Progenitor cell of endocrine pancreas (in vitro differentiated cells): ENCODE measurements at places on chromosomes 2 and 18.
A peak's percentile ranks its signal among the peaks of the same experiment; 100 is the strongest.

DNA sequence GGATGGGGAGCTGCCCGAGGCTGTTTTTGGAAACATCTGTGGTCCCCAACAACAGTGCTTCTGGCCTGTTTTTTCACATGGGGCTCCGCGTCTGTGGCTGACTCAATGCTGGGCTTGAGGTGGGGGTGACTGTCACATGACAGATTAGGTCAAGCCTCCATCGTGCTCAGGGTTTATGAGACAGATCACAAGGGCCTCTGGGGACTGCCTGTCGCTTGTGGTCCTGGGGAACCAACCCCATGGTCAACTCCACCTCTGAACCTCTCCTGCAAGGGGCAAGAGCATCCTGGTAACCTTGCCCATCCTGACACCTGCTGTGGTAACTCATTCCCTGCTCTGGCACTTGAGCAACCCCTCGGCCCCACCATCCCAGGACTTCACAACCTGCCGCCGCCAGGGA lies 47.6 kb upstream of the SH3RF3 start:
- no peaks in the 10 kb centered on the region for H3K4me1 ChIP-seq
- no peak overlapping the region for H3K27ac ChIP-seq
- no peaks in the 10 kb centered on the region for H3K36me3 ChIP-seq
- peaks cover 21% of the 10 kb centered on the region for H3K27me3 ChIP-seq

DNA sequence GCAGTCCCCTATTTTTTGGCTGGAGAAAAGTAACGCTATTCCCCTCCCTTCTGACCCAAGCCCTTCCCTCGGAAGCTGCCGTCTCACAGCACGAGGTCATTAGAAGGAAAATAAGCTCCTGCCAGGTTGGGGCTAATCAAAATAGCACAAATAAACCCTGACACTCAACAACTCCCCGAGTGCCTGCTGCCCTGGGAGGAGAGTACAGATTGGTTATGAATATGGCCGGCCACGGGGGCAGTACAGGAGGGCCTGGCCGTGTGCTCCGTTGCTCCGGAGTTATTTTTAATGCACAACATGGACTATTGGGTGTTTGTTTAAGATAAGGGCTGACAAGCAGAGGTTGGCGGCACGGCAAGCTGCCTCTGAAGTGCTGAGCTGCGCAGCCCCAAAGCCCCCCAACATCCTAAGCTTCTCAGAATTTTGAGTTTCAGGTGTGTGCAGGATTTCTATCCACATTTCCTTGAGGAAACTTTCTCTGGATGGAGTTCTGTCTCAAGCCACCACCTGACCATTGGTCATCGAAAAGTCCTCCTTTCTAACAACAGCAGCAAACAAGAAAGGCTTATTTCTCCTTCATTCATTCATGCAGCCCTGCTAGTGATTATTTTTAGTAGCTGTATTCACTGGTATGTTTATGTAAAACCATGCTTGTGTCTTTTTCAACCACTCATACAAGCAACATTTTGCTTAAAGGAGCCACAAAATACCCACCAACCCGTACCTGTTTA lies 58.7 kb downstream of the PAX3 start:
- no peak for DNase-seq
- peaks cover 96% of the 10 kb centered on the region for H3K27me3 ChIP-seq
- peaks cover 19% of the 10 kb centered on the region for H3K4me1 ChIP-seq
- H3K27ac ChIP-seq: no peak overlapping the region

DNA sequence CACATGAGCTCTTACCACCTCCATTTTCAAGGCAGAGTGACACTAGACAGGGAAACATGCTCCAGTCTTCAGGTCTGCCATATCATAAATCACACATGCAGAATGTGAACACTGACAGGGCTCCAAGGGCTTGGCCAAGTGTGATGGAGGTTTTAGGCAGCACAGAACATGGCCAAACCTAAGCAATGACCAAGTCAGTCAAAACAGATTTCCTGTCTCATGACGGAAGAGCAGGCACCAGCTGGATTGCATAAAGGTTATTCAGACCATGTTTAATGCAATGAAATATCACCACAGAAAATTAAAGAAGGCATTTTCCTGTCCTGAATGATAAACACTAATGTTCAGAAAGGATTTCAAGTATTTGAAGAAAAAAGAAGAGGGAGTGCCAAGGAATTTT lies 72.5 kb downstream of the SUMO1 start:
- DNase-seq: no peak
- no peaks in the 10 kb centered on the region for H3K4me1 ChIP-seq
- H3K27me3 ChIP-seq: peaks cover 22% of the 10 kb centered on the region
- H3K27ac ChIP-seq: no peak overlapping the region
- no peaks in the 10 kb centered on the region for H3K36me3 ChIP-seq
- H3K4me3 ChIP-seq: no peak overlapping the region

DNA sequence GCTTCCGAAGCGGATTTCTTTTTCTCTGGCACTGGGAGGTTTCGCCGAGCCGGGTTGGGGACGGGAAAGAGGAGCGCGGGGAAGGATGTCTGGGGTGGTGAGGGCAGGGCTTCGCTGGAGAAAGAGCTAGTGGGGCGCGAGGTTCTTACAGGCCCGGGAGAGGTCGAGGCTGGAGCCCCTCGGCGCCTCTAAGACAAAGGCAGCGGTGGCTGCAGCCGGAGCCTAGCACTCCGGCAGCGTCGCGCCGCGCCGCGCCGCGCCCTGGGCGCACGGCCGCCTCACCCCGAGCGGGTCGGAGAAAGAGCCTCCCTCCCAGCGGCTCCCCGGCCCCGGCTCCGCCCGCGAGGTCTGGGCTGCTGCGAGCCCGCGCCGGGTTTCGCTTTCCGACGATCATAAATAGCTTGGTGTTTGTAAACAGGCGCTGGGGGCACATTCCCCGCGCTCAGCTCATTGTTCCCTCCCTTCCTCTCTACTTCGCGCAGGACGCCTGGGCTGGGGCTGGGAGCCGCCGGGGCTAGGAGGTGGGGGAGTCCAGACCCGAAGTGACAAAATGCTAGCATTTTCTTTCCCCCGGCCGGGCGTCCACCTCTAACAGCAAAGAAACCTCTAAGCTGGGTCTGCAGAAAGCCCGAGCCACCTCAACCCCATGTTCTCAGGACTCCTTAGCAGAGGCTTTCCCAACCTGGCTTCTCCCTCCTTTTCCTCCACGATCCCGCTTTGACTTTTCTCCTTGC lies 813 bp upstream of the MEIS1 start:
- H3K27me3 ChIP-seq: no peaks in the 10 kb centered on the region
- H3K27ac ChIP-seq: peak overlapping the region; percentile 100
- H3K4me1 ChIP-seq: peaks cover 17% of the 10 kb centered on the region

DNA sequence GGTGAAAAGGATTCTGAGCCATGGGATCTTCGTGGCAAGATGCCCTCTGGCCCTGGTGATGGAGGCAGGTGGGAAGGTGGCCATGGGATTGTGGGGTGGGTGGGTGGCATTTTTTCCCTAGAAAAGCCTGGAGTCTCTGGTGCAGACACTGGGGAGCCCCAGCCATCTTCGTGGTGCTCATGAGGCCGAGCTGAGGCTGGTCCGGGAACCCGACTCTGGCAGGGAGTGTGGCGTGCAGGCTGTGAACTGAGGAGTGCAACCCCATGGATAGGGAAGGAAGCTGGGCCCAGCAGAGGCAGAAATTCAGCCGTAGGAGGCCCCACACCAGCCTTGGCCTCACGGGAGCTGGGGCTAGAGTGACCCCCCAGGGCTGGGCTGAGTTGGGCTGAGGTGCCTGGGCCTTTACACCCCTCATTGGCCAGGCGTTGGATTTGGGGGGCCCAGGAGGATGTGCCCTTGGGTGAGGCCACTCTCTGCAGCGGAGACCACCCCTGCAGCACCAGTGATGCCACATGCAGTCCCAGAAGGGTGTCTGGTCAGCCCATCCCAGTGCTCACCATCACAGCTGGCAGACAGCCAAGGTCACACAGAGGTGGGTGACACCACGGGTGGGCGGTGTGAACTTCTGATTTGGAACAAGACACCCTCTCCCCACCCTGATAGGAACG lies 115.6 kb upstream of the HDAC4 start:
- H3K27ac ChIP-seq: no peak overlapping the region
- no peak for DNase-seq
- no peaks in the 10 kb centered on the region for H3K4me1 ChIP-seq
- H3K36me3 ChIP-seq: no peaks in the 10 kb centered on the region

- H3K4me1 ChIP-seq: peaks cover 4% of the 10 kb centered on the region
- no peak overlapping the region for H3K4me3 ChIP-seq
- no peaks in the 10 kb centered on the region for H3K27me3 ChIP-seq
- H3K36me3 ChIP-seq: peaks cover 20% of the 10 kb centered on the region
Observed at GRCh38 chr2:27965841-27966240, 75.3 kb downstream of the BABAM2 start.

DNA sequence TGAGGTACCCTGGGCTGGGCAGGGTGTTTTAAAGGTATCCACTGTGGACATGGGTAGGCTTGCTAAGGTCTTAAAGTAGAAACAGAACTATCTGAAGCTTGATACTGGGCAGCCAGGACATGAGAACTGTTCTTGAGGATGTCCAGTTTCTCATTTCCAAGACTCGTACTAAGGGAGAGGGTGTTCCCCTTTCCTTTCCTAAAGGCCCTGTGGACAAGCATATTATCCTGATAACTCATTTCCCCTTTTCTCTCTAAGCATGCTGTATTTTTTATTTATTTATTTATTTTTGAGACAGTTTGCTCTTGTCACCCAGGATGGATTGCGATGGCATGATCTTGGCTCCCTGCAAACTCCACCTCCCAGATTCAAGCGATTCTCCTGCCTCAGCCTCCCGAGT lies 273.6 kb downstream of the PRKCE start:
- no peaks in the 10 kb centered on the region for H3K36me3 ChIP-seq
- DNase-seq: no peak
- H3K27ac ChIP-seq: no peak overlapping the region
- no peak overlapping the region for H3K4me3 ChIP-seq
- H3K4me1 ChIP-seq: peaks cover 3% of the 10 kb centered on the region
- peaks cover 15% of the 10 kb centered on the region for H3K27me3 ChIP-seq

DNA sequence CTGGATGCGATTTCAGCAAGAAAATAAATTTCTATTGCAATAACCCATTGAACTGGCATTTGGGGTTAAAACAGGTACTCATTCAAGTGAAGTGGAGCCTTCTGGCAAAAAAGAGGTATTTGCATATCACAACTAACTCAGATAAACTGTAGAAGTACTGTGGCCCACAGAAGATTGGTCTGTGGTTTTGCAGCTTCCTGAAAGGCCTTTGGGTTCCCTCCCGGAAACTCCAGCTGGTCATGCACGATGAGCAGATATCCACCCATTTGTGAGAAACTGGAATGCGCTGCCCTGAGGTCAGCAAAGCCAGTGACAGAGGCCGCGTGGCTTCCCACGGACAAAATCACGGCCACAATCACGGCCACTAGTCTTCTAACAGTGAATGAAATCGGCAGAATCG lies 106.3 kb downstream of the EPHA4 start:
- no peak for DNase-seq
- no peaks in the 10 kb centered on the region for H3K27me3 ChIP-seq
- H3K4me1 ChIP-seq: peaks cover 4% of the 10 kb centered on the region
- no peak overlapping the region for H3K4me3 ChIP-seq
- no peak overlapping the region for H3K27ac ChIP-seq
- H3K36me3 ChIP-seq: no peaks in the 10 kb centered on the region

DNA sequence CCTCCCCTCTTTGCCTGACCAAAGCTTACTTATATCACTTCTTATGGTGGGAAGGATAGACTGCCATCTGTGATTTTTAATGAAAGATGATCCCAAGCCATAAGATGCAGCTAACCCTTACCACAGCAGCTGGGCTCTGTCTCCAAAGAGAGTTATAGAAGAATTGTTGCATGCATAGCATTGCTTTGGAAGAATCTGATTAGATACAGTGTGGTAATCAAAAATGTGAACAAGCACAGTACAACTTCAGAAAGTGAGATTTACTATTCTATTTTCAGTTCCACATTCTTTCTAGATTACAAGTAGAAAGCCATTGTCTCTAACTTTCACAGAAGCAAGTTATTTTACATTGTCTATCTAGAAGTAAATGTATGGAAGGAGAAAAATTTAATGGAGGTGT lies 129.0 kb upstream of the ACVR2A start:
- H3K4me3 ChIP-seq: no peak overlapping the region
- DNase-seq: no peak
- no peaks in the 10 kb centered on the region for H3K36me3 ChIP-seq
- H3K27ac ChIP-seq: no peak overlapping the region
- H3K27me3 ChIP-seq: peaks cover 33% of the 10 kb centered on the region

GRCh38 chr2:73232403-73233153 lies 461 bp downstream of the PRADC1 start:
- H3K4me3 ChIP-seq: peak overlapping the region; percentile 94
- no peak for DNase-seq
- no peaks in the 10 kb centered on the region for H3K27me3 ChIP-seq
- H3K27ac ChIP-seq: peak overlapping the region; percentile 80
- H3K4me1 ChIP-seq: peaks cover 12% of the 10 kb centered on the region

DNA sequence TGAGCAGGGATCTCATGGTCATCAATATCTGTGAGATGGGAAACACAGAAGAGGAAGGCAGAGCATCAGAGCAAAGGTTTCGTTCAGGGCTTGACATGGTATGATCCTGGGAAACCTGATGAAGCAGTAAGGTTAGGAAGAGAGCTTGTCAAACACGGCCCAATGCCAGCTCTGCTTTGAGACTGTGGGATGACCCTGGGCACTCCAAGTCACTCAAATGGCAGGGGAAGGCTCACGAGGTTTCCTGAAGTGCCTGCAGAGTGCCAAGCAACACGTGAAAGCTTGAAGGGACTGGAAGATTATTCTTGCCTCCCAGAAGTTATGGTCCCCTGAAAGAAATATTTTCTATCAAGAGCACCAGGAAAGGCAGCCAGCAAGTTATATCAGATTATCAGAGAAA lies 6.5 kb downstream of the MCFD2 start:
- H3K27me3 ChIP-seq: no peaks in the 10 kb centered on the region
- no peak for DNase-seq
- no peak overlapping the region for H3K4me3 ChIP-seq
- peaks cover 35% of the 10 kb centered on the region for H3K36me3 ChIP-seq
- H3K4me1 ChIP-seq: peaks cover 9% of the 10 kb centered on the region

GRCh38 chr18:48334845-48335244 lies 74.3 kb downstream of the ZBTB7C start:
- no peaks in the 10 kb centered on the region for H3K27me3 ChIP-seq
- H3K27ac ChIP-seq: no peak overlapping the region
- H3K4me3 ChIP-seq: no peak overlapping the region
- DNase-seq: no peak

GRCh38 chr2:59232394-59233165 lies 991.5 kb upstream of the FANCL start:
- H3K4me1 ChIP-seq: peaks cover 2% of the 10 kb centered on the region
- no peaks in the 10 kb centered on the region for H3K27me3 ChIP-seq
- no peak overlapping the region for H3K4me3 ChIP-seq
- H3K36me3 ChIP-seq: no peaks in the 10 kb centered on the region
- DNase-seq: no peak
- H3K27ac ChIP-seq: no peak overlapping the region

DNA sequence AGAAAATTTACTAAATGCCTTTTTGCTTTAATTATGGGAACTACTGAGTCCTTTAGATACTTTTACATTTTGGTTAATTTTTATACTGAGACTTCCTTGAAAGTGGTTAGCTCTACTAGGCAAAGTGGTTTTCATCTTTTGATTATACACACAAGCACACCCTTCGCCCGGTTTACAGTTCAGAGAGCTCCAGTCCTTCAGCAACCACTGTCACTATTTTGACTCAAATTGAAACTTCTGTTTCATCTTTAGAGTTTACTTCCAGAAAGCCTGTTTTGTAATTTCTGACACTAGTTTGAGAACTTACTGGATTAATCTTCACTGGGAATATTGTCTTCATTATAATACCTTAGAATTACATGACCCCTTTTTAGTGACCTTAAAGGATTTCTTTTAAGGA lies 140.3 kb upstream of the FOSL2 start:
- peaks cover 2% of the 10 kb centered on the region for H3K36me3 ChIP-seq
- no peak overlapping the region for H3K27ac ChIP-seq
- no peak for DNase-seq
- H3K4me1 ChIP-seq: peaks cover 16% of the 10 kb centered on the region
- H3K27me3 ChIP-seq: no peaks in the 10 kb centered on the region

- H3K27ac ChIP-seq: peak overlapping the region; percentile 93
- H3K27me3 ChIP-seq: peaks cover 56% of the 10 kb centered on the region
- H3K36me3 ChIP-seq: peaks cover 5% of the 10 kb centered on the region
- peak overlapping the region; percentile 76 for H3K4me3 ChIP-seq
- DNase-seq: no peak
Observed at GRCh38 chr18:12306752-12307700, 1.0 kb upstream of the TUBB6 start.
